ENCODE measurements at places on chromosomes 12 and 14.

GRCh38 chr12:53208877-53209463 is 1.9 kb upstream of the ITGB7 start:
- DNase-seq = no peak

- DNase-seq = no peak
Measured at GRCh38 chr12:28882444-28882843, 266.6 kb upstream of the FAR2 start.

DNA sequence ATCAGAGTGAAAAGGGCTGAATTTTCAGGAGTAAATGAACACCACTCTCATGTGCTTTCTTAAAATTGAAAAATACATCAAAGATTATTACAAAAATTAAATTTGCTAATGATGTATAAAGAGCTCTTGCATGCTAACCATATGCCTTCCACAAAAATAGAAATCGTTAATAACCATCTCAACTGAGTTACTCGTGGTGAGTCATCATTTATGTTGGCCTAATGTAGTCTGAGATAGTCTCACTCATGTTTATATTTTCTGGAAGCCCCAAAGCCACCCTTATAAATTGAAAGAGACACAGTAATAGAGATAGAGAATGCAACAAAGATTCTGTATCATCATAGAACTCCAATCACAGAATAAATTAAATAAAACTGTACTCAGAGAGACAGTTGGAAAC is 131.2 kb downstream of the KCNH5 start:
- DNase-seq = no peak

- DNase-seq = no peak
Measured at GRCh38 chr14:103158688-103159087, 35.4 kb downstream of the TNFAIP2 start.

- no peak for DNase-seq
Measured at GRCh38 chr12:34391771-34392581, 369.7 kb downstream of the ALG10 start.

GRCh38 chr14:68786491-68787091 is 6.3 kb downstream of the ZFP36L1 start:
- no peak for DNase-seq

Measured in activated CD4-positive, alpha-beta T cell treated with anti-CD3 and anti-CD28 coated beads, Interleukin-2, amount 50 U/mL, for 24 hours (primary cell).